ENCODE measurements at places on chromosomes 16 and 17. TPM values are rescaled to one million over a fixed set of nuclear protein-coding genes. Genes with fewer than 3 reads are reported as not detected.

The CLEC3A gene
- not detected for total RNA-seq

The SEPTIN12 gene
- not detected for total RNA-seq

The TRIM72 gene
- not detected for total RNA-seq

The NACA2 gene
- total RNA-seq: not detected

The KRTAP4-9 gene
- not detected for total RNA-seq

The MRC2 gene
- 39.5 TPM for total RNA-seq

The CRYBA1 gene
- not detected for total RNA-seq

The TMIGD1 gene
- total RNA-seq: not detected

The CDH3 gene
- 0.68 TPM for total RNA-seq

The CDH1 gene
- 3.9 TPM for total RNA-seq

The FBXL16 gene
- total RNA-seq: 3.5 TPM

The SLC5A11 gene
- total RNA-seq: 0.42 TPM

The LPO gene
- total RNA-seq: not detected

The WNT9B gene
- not detected for total RNA-seq

The PRM1 gene
- not detected for total RNA-seq

The TMC5 gene
- total RNA-seq: 6.3 TPM

The ITGB3 gene
- total RNA-seq: 5.1 TPM

The GNAO1 gene
- total RNA-seq: 0.36 TPM

The HYDIN gene
- 0.27 TPM for total RNA-seq

The TRIM47 gene
- total RNA-seq: 164 TPM

The SOX8 gene
- 1.7 TPM for total RNA-seq

The EVPLL gene
- total RNA-seq: not detected

The ARL5C gene
- total RNA-seq: not detected

The NGFR gene
- 0.90 TPM for total RNA-seq

The DDX5 gene
- total RNA-seq: 622 TPM

The DHX40 gene
- total RNA-seq: 31.3 TPM

The SLC12A3 gene
- not detected for total RNA-seq

The THRA gene
- 17.1 TPM for total RNA-seq

The SLC6A2 gene
- total RNA-seq: not detected

The OTOP2 gene
- not detected for total RNA-seq

The CNTD1 gene
- not detected for total RNA-seq

The RUNDC3A gene
- 1.0 TPM for total RNA-seq

The CASKIN2 gene
- 12.1 TPM for total RNA-seq

The PIRT gene
- not detected for total RNA-seq

The MYH2 gene
- total RNA-seq: not detected

The AOC3 gene
- 1.1 TPM for total RNA-seq
